ENCODE measurements at places on chromosomes 16 and 17.

DNA sequence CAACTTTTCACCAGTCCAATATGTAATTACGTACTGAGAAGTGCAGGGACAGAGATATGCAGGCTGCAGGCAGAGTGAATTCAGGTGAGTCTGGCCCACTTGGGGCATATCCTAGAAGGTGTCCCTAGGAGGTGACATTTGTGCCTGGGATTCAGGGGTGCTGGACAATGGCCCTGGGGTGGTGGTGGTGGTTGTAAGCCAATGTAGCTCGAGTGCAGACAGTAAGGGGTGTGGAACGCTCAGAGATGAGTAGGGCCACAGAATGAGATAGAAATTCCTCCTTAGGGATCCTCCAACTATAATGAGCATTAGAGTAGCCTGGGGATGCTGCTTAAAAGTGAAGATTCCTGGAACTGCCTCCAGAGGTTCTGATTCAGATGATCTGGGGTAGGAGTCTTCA, 221.7 kb upstream of the MPHOSPH6 start:
- no peak for DNase-seq

GRCh38 chr16:88534638-88535190, 35.5 kb upstream of the ZC3H18 start:
- DNase-seq: no peak

- DNase-seq: no peak
Observed at GRCh38 chr16:57244463-57244766, 644 bp upstream of the ARL2BP start.

DNA sequence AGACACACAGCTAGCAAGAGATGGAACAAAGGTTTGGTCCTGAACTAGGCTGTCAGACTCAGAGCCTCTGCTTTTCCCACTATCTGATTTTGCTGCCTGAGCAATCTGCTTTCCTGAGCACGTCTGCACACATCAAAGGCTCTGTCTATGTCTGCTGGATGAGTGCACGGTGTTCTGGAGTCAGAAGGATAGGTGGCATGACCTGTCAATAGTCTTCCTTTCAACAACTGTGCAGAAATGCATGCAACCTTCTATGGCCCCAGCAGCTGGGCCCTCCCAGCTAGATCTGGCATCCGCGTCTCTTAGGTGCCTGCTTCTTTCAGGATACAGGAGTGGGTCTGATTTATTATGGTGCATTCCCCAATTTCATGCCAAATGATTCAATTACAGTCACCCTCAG, 138.3 kb downstream of the UTP18 start:
- no peak for DNase-seq

GRCh38 chr17:59601130-59601529, 18.6 kb upstream of the CLTC start:
- DNase-seq: no peak

GRCh38 chr16:84182680-84183571, 3.9 kb downstream of the TAF1C start:
- DNase-seq: no peak

DNA sequence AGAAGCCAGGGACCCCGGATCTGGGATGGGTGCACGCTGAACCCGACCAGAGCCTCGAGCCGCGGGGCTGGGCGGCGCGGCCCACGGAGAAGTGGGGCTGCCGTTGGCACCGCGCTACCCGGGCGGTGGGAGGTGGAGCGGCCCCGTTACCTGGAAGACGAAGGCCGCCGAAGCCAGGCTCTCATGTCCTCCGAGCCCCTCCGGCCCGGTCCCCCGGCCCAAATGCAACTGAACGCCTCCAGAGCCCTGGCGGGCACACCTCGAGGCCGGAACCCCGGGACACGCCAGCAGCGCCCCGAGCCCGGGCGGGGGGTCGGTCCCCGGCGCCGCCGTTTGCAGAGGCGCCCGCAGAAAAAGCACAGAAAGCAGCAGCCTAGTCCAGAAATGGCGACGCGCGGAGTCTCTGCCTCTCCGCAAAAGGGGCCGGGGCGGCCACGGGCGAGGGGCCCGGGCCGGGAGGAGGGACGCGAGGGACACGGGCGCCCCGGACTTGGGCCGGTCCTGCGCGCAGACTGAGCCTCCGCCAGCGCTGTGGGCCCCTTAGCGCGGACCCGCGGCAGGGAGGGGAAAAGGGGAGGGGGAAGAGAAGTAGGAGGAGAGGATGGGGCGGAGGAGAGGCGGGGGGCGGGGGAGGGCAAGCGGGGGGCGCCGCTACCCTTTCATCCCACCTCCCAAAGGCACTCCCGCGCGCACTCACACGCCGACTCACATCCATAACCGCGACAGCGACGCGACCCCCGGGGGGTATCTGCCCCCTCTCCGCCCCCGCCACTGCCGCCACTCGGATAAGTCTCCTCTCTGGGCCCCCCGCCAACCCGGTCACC, 1.4 kb downstream of the AXIN2 start:
- DNase-seq: no peak

DNA sequence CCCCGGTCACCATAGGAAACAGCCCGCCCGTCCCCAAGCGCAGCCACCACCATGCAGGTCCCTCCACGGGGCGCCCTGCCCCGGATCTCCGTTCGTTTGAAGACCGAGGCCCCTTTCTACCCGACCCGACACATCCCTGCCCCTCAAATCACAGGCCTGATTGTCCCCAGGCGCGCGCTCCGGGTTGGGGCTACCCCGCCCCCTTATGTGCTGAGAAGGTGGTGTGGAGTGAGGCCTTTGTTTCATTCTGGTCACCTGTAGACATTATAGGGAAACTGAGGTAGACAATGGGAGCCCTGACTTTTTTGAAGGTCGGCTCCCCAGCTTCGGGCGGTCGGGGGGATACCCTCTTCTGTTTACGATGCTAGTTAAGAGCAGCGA, 763 bp upstream of the ACTG1 start:
- peak; percentile 83 for DNase-seq

DNA sequence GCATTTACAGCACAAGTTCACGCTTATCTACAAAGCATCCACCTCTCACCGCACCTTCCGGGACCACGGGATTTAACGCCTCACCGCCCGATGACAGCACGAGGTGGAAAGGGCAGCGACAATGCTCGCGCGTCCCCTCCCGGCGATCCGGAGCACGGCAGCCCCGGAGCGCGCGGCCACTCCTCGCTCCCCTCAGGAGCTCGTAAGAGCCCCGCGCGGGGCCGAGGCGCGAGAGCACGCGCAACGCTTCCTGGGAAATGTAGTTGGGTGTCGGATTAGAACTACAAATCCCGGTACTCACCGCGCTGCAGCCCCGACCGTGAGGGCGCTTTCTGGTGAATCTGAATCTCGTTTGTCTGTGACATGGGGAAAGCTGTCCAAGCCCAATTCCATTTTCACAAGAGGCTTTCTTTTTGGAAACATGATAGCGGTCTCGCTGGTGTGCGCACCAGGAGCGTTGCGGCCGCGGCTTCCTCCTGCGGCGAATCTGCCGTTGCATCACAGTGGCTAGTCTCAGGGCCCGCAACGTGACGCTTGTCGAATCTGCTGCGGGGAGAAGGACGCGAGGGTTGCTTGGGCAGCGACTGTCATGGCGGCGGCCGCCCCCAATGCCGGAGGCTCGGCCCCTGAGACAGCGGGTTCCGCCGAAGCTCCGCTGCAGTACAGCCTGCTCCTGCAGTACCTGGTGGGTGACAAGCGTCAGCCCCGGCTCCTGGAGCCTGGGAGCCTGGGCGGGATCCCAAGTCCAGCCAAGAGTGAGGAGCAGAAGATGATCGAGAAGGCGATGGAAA, at the start of gene TIMM22:
Gene TIMM22 (plus strand): TSS at position 576 of the 791 bp plus-strand sequence. CDS start 14 bp downstream, at position 590.
- DNase-seq: peak; percentile 96

DNA sequence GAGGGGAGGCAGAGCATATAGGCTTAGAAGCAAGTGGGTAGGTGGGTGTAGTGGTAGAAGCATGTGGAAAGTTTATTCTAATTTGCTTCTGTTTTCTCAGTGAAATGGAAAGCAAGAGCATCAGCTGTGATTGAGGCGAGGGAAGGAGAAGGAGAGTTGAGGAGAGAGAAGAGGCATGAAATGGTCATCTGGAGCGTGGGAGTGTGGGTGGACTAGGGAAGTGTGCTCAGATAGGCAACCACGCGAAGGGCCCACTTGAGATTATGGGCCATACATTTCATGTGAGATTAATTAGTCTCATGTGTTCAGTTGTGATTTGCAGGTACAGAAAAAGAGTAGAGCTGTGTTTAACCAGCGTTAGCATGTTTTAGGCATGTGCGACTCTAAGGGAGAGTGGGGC, 20.8 kb upstream of the CDC6 start:
- no peak for DNase-seq
